ENCODE measurements at places on chromosomes 6 and 20.

DNA sequence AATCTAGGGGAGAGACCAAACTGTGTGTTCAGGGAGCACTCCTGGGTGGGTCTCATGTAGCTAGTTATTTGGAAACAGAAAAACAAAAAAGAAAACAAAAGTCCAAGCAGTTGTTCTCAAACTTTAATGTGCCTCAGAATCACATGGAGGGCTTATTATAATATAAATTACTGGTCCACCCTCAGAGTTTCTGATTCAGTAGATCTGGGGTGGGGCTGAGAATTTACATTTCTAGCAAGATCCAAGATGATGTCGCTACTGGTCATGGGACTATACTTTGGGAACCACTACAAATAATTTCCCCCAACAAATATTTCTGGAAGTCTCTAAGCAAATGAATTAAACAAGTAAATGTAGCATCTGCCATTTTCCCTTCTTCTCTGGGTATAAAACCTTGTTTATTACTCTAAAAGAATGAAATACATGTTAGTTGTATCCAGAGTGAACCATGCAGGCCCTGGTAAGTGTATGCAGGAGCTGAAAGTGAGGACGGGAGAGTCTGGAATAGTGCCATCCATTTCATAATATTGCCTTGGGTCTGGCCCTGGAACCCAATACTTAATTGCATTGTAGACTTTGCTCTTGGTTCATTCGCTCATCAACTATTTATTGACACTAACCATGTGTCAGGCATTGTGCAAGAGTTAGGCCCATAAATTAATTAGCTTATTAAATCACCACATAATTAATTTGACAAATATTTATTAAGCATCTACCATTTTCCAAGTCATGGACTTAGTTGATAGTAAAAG, 490.8 kb downstream of the EPM2A start:
- no peak for DNase-seq

DNA sequence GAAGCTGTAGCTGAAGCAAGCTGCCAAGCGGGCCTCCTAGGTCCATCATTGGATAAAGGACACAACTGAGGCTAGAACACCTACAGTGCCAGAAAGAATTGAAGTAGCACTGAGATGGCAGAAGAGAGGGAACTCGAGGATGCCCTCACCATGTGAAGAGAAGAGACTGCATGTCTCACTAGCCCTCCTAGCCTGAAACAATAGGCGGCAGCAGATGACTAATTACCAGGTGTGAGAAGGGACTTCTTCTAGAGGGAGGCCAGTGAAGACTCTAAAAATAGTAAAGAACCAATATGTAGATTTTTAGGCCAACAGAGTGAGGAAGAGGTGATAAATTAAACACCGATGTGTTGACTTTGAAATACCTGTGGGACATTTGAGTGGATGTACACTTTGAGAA, 50.3 kb downstream of the LGSN start:
- DNase-seq: no peak

DNA sequence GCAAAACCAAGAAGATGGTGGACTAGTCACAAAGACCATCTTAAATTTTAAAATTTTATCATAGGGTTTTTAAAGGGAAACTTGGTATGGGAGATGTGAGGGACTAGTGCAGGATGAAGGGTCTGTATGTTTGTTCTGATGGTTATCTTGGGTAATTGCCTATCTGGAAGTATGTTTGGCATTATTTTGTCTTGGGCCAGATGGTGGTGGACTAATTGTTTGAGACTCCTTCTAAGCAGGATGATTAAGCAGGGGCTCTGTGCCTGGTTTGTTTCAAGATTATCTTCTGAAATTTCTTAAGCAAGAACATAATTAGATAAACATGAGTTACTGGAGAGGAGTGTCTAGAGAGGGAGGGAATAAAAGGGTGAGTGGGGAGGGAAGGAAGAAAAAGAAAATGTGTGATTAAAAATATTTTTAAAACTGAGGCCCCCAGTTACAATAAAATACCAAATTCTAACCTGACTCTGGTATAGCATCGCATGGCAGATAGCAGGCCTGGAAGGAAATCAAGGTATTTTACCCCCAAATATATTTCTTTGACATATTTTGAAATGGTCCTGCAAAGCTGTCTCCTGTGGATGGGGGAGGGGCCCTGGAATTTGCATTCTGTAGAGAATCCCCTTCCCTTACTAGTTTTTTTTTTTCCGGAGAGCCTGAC, 49.9 kb upstream of the FAM184A start:
- no peak for DNase-seq

- no peak for DNase-seq
Measured at GRCh38 chr6:105881608-105882007, 204.5 kb upstream of the PRDM1 start.

DNA sequence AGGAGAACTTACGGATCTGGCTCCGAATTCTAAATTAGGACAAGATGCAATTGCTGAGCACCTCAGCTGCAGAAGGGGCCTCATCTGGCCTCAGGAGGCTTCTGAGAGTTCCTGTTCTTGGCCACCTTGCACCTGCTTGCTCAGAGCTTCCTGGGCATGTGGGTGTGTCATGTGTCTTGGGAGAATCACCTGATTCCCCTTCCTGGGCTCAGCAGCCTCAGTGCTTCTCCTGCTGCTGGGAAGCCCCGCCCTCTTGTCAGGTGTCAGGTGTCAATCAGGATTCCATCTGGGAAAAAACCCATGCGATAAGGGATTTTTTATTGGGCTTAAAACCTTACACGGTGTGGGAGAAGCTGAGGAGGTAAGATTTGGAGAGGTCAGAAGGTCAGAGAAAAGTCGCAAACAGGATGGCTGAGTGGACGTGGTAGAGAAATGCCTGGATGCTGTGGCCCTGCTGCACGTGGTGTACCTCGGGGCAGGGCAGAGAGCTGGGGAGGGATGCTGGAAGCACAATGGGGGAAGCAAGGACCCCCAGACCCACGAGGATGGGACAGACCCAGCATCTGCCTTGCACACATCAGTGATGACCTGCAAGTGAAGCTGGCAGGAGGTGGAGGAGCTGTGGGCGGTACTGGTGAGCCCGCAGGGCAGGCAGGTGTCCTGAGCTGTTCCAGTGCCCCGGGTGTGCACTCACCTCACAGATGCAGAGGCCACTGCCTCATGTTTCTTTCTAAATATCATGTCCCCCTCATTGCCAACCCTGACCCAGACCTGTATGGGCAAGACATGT, 170.8 kb downstream of the CDH4 start:
- DNase-seq: no peak

DNA sequence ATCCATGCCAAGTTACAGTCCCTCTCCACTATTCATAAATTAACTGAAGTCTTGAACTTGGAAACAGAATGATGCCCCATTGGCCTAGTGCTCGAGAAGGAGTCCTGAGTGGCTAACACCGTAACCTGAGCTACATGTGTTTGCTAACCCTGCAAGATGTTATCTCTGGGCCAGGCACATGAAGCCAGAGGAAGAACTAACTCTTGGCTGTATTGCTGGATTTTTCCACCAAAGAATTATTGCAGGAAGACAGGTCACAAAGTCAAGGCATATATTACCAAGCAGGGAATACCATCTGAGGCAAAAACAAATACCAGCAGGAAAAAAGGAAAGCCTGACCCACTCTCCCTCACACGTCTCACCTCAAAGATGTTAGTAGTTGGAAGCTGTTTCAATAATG, 148.9 kb upstream of the PHACTR1 start:
- DNase-seq: no peak

DNA sequence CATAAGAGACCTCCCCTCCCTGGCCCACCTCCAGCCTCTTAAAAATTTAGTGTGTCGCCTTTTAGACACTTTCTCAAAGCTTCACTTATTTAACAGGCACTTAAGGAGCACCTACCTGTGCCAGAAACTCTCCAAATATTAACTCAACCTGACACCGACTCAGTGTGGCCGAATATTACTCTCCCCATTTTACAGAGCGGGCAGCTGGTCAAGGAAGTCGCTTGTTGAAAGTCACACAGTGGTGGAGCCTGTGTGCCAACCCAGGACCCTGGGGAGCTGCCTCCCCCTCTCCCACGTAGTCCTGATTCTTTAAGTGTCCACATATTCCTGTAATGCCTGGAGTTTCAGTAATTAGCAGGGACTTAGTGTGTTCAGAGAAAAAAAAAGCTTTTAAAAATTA, 1.0 kb upstream of the PMEPA1 start:
- no peak for DNase-seq

DNA sequence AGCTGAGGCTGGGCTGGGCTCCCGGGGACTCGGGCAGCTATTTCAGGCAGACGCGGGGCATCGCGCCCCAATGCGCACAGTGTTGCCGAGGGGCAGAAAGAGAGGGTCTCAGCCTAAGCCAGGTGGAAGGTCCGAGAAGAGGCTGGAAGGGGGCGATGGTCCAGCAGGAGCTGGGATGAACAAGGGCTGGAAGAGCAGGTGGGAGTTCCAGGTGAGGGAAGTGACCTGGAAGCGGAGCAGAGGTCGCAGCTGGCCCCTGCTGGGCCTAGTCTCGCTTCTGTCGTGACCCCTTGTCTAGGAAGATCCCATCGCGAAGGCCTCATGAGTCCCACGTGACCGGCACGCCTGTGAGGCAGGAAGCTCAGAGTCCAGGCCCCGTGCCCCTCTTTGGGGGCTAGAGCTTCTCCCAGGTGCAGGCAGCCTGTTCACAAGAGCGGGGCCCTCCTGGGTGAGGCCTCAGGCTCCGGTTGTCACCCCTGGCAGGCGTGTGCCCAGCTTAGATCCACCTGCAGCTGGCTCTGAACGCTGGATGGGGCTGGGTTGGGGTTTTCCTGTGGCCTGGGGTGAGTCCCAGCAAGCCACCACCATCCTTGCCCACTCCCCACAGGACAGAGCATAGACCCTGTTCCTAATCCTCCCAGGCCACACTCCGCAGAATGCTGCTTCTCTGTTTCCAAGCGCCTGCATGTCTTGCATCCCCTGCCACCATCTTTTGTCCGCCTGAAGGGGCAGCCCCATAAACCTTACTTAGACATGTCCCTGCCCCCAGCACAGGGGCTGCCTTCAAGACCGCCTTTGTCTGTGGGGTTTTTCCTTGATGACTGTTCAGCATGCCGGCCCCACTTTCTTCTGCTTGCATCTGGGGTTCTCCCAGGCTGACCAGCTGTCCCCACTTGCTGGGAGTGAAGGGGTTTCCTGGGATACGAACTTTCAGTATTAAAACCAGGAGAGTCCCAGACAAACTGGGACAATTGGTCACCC, 15.1 kb downstream of the SLC22A3 start:
- DNase-seq: no peak

DNA sequence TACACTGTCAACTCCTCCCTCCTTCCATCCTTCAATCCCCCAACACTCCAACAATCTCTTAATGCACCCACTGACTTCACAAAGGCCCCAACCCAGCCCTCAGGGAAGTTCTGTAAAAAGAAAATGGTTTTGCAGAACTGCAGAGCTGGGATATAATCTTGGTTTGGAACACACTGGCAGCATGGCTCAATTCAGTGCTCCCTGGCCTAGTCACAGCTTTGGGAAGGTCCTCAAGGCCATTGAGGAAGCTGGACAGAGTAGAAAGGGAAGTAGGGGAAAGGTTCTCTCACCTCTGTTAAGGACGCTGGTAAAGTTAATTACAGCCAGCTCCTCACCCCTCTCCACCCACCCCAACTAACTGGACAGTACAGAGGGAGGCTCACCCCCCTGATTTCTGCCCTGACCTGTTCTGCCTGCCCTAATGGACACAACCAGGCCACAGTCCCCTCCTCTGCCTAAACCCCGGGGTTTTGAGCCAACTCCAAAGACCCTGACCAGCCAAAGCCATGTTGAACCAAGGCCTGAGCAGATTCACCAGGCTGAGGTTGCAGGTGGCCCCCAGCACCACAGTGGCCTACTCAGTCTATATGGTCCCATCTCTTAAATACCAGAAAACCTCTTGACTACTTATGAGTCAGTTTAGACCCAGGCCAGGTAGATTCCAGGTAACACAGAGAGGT, 49.2 kb downstream of the MAFB start:
- no peak for DNase-seq

DNA sequence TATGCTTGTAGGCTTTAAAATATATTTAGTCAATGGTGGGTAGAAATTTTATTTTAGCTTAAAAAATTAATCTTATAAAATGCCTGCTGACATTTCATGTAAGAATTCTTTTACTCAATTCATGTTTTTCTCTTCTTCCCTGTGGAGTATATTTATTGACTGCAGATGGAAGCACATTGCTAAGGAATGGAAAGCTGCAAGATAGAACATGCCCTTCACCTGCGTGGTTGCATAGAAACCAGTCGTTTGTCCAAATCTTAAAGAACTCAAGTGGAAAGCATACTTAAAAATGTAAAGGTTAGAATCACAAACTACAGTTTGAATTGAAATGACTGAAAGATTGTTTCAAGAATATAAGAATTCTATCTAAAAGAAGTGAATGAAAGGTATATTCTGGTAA, 30.7 kb downstream of the C6orf163 start:
- no peak for DNase-seq

DNA sequence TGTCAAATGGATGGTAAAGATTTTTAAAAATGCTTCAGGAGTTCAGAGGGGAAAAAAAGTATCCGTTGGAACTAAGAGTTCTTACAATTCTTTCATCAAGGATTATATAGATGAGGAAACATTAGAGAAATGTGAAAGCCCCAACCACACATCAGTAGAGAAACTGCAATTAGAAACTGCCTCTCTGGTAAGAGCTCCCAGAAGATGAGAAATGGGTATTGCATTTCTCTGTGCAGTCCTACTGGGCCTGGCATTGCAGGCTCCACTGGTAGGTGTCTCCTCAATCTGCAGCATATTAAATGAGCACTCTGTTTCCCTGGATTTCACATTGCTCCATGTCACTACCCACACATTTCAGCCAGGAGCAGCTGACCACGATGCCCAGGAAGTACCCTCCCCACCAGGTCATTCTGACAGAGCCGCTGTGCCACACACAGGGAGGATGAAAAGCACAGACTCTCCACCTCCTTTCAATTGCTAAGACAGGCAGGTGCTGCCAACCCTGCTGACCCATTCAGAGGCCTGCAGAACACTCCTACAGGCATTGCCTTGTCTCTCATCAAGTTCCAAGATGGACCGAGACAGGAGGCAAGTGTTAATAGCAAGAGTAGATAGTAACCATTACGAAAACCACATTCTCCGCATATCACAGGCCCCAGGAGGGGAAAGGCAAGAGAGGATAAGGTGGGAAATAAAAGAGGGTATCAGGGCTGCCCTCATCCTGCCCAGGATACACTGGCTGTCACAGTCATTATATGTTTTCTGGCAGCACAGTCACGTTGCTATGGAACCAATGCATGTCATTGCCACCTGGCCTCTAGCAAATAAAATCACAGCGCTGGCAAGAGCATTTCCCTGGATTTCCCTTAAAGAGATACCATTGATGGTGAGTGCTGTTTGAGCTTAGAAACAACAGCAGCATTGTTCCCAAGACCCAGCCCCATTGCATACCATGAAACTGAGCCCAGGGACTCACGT, 241.7 kb downstream of the ATXN1 start:
- DNase-seq: no peak

GRCh38 chr6:164911151-164911550, 398.3 kb downstream of the C6orf118 start:
- no peak for DNase-seq

Measured in non-pigmented ciliary epithelial cell (primary cell).